ENCODE measurements at places on chromosomes 2 and 18.

DNA sequence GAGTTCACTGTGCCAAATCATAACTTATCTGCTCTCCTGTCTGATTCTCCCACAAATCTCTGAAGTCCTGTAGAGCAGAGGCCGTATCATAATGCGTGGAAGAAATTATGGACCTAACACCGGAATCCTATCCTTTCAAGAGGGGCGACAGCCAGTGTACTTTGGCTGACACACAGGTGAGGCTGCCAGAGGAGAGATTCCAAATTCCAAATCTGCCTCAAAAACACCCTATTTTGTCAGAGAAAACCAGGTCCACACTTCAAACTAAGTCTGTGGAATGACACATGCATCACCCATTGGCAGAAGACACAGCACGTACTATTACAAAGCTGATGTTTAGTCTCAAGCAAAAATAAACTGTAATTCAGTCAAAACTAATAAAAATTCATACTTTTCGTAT, 139.2 kb upstream of the PID1 start:
- DNase-seq, result no peak

DNA sequence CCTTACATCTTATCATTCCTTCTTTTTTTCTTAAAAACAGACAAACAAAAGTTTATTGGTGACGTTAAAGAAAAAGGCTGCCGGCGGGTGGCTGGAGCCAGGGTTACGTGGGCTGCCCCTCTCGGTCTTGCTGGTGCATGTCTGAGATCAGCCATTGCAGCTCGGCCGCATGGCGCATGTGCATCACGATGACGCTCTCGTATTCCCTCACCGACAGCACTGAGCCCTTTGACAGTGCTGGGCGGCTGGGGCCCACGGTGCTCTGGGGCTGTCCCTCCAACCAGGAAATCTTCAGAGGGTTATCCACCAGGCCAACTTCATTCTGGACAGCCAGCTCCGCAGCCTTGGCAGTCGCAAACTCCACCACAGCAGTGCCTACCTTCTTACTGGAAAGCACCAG, 1081.8 kb upstream of the TMEFF2 start:
- DNase-seq, result no peak

GRCh38 chr18:51066273-51066672, 36.3 kb downstream of the SMAD4 start:
- DNase-seq, result no peak

GRCh38 chr2:139529080-139529479, 748.9 kb upstream of the NXPH2 start:
- DNase-seq, result no peak

DNA sequence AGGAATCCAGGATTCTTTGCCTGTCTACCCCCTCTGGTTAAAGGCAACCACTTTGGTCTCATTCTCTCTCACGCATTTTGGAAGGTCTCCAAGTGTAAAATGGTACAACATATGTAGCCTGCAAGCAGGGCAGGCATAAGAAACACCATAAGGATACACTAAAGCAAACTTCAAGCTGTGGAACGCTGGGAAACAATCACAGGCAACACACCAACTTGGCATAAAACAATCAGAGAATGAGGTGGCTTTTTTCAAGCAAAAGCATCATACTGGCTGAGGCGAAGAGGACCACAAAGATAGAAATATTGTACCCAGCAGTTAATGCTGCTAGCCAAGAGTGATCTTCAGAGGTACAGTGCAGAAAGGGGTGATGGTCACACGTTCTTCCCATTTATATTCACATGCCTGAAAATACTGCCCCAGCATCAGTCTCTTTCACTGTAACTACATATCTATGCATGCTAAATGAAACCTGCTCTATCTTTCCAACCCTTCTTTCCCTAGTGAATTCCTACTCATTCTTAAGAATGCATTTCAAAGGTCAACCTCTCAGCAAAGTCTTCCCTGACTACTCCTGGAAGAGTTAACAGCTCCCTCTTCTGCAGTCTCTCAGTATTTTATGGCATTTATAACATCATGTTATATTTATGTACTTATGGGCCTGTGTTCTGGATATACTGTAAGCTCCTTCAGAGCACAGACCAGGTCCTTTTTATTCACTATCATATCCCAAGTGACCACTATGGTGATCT, 71.9 kb upstream of the GALNT5 start:
- no peak for DNase-seq

GRCh38 chr18:79949697-79950487, 1.6 kb downstream of the SLC66A2 start:
- DNase-seq, result no peak

GRCh38 chr2:233996461-233996860, 54.0 kb upstream of the SPP2 start:
- DNase-seq, result no peak

DNA sequence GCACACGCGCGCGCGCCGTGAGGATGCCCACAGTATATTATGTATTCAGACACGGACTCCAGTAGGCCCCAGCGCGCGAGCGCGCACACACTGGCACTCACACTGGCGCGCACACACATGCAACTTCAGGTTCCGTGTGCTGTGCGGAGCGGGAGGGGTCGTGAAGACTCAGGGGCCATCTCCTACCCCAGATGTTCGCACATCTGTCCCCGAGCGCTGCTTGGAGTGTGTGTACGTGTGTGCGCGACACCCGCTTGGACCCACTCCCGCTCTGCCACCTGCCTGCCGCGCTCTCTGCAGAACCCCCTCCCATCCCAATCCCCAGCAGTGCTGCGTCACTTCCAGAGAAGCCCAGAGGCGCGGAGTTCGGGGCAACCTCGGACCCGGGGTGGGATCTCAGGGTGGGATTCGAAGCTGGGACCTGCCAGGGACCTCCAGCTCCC, 2.6 kb downstream of the NRP2 start:
- DNase-seq, result no peak

All from stimulated activated CD4-positive, alpha-beta T cell treated with anti-CD3 and anti-CD28 coated beads, Interleukin-1b, Interleukin-23, amount 100 ng/mL, for 1 hour (primary cell).